ENCODE measurements at places on chromosomes 3 and 15.

GRCh38 chr3:63980019-63980418 lies 43.3 kb downstream of the PSMD6 start:
- no peak for DNase-seq

DNA sequence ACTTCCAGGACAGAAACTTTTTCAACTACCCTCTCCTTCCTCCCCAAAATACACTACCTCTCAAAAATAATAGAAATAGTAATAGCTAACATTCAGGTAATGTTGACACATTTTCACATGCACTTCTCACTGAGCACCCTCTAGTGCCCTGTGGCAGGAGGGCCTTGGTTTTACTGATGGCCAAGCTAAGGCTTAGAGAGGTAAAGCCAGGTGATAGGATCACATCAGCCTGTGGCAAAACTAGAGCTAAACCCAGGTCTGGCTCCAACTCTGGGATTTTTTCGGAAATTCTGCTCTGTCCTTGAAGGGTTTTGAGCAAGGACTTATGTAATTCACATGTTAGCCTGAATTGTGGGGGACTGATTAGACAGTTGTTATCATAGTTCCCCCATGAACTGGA lies 922 bp upstream of the TAMM41 start:
- DNase-seq = no peak

GRCh38 chr3:194373028-194373427 lies 3.5 kb upstream of the LRRC15 start:
- no peak for DNase-seq

DNA sequence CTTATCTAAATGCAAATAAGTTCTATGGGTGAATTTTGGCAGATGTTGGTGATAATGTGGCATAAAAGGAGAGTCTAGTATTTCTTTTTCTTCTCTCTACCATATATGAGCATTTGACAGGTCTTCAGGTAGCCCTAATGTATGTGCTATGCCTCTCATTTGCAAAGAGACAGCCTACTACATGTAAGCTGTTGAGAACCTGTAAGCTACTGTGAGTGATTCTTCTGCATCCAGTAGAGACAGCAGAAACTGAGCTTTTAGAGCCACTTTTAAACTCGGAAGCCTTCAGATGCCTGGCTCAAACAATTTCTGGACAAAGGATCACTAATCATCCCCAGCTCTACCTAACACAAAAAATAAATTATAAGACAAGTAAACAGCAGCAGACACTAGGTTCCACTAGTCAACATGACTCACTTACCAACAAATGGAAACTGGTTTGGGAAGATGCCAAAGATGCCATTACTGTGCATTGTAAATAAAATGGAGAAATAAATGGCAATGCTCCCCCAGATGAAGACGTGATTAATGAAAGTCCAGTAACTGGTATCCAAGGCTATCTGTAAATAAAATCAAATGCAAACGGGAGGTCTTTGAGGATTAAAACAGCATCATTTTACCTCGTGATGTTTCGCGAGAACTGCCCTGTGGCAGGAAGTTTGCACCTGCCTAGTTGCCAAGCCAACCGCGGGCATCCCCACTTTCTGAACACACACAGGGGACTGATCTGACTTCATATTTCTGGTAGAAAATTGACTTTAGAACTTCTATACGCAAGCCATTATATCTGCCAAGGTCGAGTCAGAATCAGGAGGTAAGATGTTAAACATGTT lies 245.3 kb downstream of the DTWD1 start:
- peak; percentile 55 for DNase-seq

- DNase-seq = no peak
These were observed 55.1 kb upstream of the TRA2B start for GRCh38 chr3:185992831-185993374.

DNA sequence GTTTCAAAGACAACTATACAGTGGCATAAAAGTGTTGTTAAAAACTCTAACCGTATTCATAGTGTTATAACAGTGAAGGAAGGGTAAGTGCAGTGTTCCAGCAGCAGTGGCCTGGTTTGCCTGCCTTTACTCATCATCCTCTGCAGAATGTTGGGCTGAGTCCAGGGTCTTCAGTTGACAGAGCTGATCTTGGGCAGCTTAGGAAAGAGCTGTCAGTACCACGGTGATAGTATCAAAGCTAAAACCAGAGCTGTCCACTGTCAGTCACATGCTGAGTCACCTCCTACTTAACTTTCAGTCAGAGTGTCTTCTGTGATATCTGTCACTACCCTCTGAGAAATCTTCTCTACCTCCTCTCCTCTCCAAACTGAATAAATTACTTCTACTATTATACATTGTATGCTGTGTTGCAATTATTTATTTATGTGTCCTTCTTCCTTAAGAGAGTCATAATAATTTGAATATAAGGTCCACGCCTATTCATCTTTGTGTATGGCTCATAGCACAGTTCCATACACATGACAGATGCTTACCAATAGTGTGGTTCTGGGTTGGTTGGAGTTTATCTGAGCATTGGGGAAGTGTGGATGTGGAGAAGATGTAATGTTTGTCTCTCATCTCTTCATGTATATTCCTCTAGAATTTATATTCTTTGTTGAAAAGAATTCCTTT lies 242.1 kb downstream of the ZIC1 start:
- no peak for DNase-seq

- DNase-seq = no peak
These were observed 317.1 kb downstream of the MEX3B start for GRCh38 chr15:81728726-81729125.

- DNase-seq = no peak
These were observed 945.1 kb downstream of the ROBO1 start for GRCh38 chr3:78822726-78823125.

- no peak for DNase-seq
These were observed 33.6 kb downstream of the VGLL4 start for GRCh38 chr3:11610044-11610671.

GRCh38 chr3:46668116-46668515 lies 25.4 kb downstream of the ALS2CL start:
- DNase-seq = no peak

- DNase-seq = peak; percentile 83
These were observed 2.9 kb downstream of the SEMA3F start for GRCh38 chr3:50157827-50158529.

GRCh38 chr3:64915778-64916177 lies 228.0 kb upstream of the ADAMTS9 start:
- peak; percentile 28 for DNase-seq

GRCh38 chr15:39451871-39452270 lies 129.0 kb upstream of the THBS1 start:
- no peak for DNase-seq

DNA sequence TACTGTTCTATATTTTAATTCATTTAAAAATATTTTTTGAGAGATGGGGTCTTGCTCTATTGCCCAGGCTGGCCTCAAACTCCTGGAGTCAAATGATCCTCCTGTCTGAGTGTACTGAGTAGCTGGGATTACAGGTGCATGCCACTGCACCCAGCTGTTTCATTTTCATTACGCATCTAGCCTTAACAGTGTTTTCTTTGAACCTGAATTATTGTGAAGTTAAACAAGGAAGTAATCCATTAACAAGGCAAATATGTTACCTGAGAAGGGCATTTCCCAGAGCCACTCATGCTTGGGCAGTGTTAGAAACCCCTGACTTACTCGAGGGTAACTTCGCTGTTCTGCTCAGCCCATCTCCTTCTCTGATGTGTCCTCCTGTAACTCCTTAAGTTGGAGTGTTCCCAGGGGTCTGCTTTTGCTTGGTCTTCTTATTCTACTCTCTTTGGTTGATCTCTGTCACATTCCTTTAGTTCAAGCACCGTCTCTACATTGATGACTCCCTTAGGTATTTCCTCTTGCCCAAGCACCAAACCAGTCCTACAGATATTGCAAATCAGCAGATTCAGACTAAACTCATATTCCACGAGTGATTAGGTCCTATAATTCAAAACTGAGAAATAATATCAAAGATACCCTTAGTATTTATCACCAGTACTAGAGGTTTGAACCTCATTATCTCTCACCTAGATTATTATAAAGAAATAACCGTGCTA lies 107.9 kb downstream of the STAC start:
- DNase-seq = no peak

DNA sequence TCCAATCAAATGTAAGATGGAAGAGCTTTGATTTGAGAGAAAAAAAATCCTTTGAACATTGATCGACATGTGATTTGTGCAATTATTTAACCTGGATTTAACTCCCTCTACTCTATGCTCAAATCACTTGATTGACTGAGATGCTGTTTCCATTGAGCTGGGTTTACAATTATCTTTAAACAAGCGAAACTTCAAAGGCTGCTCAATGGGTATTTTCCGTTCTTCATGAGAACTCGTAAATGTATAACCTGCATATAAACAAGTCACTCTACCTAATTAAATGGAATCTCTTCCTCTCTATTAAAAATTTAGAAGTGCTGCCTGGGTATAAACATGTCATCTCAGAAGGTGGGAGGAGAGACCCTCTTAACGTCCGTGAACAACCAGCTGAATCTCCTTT lies 71.9 kb downstream of the ANXA2 start:
- DNase-seq = no peak

GRCh38 chr15:89822951-89823711 lies 8.5 kb upstream of the ANPEP start:
- DNase-seq = no peak

DNA sequence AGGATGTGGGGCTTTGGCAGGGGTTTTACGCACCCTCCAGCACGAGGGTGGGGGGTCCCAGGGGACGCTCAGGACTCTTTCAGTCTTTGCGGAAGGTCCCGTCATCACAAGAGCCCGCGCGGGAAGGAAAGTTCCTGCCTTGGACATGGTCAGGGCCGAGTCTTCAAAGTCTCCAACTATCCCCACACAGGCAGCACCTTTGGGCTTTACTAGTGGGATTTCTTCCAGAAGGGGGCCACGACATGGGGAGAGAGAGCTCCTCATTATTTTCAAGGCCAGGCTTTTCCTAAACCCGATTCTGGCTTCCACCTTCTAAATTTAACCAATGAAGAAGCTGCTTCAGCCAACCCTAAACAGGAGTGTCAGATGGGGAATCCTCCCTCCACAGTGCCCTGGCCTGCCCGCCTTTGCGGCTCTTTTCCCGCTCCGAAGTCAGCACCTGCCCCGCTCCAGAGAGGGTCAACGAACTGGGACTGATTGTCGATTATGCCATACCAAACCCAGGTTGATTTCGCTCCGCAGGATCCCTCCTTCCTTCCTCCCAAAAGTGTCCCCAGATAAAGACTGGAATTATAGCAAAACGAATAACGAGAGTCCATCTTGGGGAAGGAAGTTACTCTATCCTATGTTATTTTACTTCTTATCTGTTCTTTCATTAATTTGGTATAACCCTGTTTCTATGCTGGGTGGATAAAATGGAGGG lies 11.0 kb downstream of the SHOX2 start:
- no peak for DNase-seq

DNA sequence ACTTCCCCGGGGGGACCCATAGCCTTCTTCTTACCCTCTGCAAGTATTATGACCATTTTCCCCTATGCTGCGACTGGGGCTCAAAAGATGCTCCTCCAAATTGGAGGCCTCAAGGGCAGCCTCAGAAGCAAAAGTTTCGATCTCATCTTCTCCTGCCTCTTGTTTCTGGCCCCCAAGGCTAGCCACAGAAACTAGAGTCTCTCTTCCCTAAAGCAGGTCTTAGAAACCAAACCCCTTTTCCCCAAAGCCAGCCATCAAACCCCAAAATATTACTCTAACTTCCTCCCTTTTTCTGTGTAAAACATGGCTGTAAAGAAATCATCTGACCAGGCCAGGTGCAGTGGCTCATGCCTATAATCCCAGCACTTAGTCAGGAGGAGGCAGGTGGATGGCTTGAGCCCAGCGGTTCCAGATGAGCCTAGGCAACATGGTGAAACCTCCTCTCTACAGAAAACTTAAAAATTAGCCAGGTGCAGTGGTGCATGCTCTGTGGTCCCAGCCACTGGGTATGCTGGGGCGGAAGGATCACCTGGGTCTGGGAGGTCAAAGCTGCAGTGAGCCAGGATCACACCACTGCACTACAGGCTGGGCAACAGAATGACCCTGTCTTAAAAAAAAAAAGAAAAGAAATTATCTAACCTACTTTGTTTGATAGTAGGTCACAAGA lies 36.7 kb upstream of the MFGE8 start:
- DNase-seq = no peak

DNA sequence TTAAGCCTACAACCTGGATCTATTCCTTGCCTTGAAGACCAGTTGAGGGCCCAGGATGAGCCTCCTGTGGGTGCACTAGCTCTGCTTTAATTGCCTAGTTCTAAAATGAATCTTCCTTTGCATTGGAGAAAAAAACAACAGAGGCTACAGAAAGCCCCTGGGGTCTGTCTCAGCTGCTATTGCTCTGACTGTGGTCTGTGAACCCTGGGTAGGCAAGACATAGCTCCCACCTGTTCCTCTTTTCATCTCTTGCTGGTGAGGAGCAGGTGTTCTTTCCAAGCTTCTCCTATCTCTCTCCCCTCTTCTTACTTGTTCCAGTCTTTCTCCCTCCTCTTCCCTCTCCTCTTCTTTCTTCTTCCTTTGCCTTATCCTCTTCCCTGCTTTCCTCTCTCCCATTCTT lies 28.8 kb downstream of the RBP2 start:
- no peak for DNase-seq

DNA sequence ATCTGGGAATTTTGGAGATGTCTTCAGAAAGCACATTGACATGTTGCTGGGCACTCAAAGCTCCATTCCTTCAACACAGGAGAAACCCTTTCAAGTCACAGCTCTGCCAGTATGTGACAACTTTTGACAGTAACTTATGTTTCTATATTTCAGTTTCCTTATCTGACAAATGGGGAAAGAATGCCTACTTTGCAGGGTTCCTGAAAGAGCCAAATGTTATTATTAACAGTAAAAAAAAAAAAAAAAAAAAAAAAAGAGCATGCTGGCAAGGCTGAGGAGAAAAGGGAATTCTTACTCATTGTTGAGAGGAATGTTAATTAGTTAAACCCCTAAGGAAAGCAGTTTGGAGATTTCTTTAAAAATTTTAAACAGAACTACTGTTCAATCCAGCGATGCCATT lies 272.5 kb upstream of the TGFBR2 start:
- no peak for DNase-seq

DNA sequence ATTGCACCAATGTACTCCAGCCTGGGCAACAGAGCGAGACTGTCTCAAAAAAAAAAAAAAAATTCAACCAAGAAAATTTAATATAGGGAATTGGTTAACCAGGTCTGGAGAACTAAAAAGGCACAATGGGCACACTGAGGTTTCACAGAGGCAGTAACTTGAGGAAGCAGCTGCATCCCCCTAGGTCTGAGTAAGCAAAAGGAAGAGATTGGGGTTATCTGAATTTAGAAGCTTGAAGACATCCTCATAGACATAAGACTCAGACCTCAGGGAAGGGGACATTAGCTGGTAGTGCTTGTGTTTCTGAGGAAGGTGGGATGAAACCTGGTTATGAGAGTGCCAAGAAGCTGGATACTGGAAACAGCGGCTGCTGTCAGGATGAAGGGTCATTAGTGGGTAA lies 50.1 kb upstream of the LEKR1 start:
- DNase-seq = no peak

DNA sequence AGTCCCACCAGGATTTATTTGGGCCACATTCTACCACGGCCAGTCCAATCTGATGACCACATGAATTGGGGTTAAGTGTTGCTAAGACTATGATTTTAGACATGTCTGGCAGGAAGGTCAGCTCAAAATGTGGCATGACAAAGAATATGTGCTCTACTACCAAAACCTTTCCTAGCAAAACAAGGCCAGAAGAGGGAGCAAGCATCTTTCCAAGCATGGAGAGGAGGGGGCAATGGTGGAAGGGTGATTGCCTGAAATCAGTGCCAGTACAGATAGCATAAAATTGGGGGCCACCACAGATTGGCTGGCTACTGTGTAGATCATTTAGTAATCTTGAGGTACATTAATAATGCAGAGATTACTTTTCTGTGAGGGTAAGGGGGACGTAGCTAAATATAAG lies 43.2 kb downstream of the TMEM39A start:
- no peak for DNase-seq

- DNase-seq = peak; percentile 63
These were observed 6.8 kb downstream of the RARRES1 start for GRCh38 chr3:158725348-158726011.

GRCh38 chr3:187640569-187641059 lies 29.6 kb downstream of the SST start:
- DNase-seq = no peak
